ENCODE measurements at places on chromosomes 3 and 15. TPM values are rescaled to one million over a fixed set of nuclear protein-coding genes. Genes with fewer than 3 reads are reported as not detected.

GRCh38 chr3:31953091-31953490 is 28.0 kb downstream of the OSBPL10 start:
- DNase-seq: no peak

DNA sequence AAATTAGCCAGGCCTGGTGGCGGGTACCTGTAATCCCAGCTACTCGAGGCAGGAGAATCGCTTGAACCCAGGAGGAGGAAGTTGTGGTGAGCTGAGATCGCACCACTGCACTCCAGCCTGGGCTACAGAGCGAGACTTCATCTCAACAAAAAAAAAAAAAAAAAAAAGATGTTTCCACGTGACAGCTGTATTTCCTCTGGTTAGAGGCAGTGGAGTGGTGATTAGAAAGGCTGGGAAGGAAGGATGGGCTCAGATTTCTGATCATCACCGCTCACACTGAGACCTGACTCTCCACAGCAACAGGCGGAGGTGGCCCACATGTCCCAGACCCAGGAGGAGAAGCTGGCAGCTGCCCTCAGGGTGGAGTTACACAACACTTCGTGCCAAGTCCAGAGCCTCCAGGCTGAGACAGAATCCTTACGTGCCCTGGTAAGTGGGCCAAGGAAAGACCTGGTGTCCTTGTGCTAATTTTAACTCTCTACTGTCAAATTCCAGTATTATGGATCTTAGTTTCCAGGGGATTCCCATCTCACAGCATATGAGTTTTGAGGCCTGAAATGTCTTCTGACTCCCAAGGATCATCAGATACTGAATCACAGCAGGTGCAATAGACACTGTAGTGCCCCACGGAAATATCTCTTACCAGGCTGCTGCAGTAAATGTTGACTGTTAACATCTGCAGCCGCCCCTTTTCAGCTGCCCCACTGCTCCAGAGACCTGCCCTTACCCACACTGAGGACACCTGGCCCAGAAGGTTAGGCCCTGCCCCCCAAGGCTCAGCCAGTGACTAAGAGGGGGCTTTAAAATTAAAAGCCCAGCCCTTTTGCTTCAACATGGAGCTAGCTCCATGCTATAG is 66.9 kb downstream of the BFSP2 start:
- no peak for DNase-seq

- no peak for DNase-seq
Measured at GRCh38 chr3:98530676-98531075, 1.1 kb upstream of the GPR15 start.

- no peak for DNase-seq
Measured at GRCh38 chr3:45198264-45199260, 27.5 kb downstream of the TMEM158 start.

GRCh38 chr3:125646581-125646980 is 51.3 kb upstream of the OSBPL11 start:
- no peak for DNase-seq

ROPN1 gene
- 0.18 TPM for polyA plus RNA-seq

GRCh38 chr3:138349926-138350665 is 1.7 kb downstream of the MRAS start:
- DNase-seq: peak; percentile 52

Data from renal pelvis (tissue), 12 donors.